Tibial nerve (tissue), 4 donors: ENCODE measurements at places on chromosomes 1 and 21.
A peak's percentile ranks its signal among the peaks of the same experiment; 100 is the strongest.

GRCh38 chr1:11882814-11883538 lies 24.2 kb upstream of the NPPB start:
- DNase-seq: no peak

- peak; percentile 60 for DNase-seq
Measured at GRCh38 chr21:43659136-43660000, at the start of the genes HSF2BP and RRP1B. Gene HSF2BP (minus strand): TSS chr21:43659488. CDS start chr21:43658096, 1,392 bp downstream. Gene RRP1B (plus strand): TSS chr21:43659560. CDS start chr21:43659665, 105 bp downstream.

- no peak for DNase-seq
Measured at GRCh38 chr1:225114354-225114990, 185.0 kb downstream of the DNAH14 start.

DNA sequence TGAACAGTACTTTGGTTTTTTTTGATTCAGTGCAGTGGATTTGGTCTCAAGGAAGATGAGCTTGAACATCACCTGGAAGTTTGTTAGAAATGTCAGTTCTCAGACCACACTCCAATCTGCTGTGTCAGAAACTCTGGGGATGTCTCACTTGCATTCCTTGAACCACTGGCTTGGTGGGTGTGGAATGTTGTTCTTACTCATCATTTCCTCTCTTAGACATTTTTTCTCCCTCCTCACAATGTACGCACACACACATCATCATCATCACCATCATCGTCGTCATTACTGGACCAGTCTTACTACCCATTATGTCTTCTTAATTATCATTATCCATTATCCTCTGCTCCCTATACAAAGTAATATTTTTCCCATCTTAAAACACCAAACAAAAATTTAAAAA lies 91.9 kb upstream of the KCNK2 start:
- no peak for DNase-seq

DNA sequence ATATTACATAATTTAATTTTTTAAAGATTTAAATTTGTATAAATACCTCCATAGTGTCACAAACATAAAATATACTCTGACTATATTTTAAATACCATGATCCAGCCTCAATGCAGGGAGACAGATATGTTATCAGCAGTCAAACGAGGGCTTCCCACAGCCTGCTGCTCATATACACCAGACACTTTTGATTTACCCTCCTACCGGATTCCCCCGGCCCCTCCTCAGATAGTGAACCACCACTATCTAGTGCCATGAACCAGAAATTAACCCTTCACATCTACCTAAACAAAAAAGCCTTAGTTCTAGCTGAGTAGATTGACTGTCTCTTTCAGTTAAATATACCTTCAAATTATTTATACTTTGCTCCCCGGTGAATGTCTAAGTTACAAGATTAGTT lies 52.4 kb upstream of the C1orf53 start:
- no peak for DNase-seq

DNA sequence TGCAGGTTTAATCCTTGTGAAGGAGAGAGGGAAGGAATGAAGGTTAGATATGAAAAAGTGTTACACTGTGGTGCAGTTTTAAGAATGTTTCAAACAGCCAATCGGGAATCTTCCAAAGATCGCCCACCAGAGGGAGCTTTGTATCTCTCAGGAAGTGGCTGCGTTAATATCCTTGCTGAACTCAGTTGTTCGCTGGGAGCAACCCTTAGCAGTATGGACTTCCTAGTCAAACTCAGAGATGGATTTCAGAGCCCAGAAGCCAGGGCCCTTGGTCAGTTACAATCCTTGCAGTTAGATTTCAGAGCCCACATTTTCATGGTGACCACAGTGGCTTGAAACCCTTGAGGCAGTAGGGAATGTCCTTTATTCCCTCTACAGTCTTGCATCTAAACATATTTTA lies 136.2 kb downstream of the NTNG1 start:
- peak; percentile 19 for DNase-seq

- no peak for DNase-seq
Measured at GRCh38 chr21:32003411-32003810, 130.6 kb downstream of the HUNK start.

DNA sequence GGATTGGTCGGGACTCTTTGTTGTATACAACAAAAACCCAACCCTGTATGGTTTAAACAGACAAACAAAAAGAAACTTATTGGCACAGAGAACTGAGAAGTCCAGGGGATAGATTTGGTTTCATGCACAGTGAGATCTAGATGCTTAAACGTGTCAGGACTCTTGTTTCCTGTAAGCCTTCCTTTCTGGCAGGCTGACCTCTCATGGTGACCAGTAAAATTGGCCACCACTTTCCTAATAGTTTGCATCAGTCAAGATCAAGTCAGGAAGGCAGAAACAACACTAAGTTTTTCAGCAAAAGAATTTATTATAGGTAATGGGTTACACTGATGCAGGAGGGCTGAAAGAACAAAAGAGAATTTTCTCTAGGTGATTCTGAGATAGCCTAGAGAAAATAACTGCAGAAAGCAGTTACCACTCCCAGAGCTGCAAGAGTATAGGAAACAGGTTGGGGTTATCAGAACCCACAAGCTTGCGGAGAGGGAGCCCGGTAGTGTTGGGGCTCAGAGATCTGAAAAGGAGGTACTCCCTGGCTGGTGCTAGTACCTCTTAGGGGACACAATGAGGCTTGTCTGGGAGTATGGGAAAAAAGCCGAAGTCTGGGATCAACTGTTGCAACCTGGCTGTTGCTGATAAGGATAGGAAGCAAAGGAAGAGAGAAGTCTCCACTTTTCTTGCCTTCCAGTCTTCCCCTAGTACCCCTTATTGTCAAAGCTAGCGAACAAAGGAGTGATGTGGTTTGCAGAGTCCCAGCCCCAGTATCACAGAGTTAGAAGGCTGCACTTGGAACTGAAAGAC lies 21.4 kb downstream of the CITED4 start:
- DNase-seq: no peak

GRCh38 chr1:43992232-43992995 lies 1.0 kb downstream of the CCDC24 start:
- no peak for DNase-seq

DNA sequence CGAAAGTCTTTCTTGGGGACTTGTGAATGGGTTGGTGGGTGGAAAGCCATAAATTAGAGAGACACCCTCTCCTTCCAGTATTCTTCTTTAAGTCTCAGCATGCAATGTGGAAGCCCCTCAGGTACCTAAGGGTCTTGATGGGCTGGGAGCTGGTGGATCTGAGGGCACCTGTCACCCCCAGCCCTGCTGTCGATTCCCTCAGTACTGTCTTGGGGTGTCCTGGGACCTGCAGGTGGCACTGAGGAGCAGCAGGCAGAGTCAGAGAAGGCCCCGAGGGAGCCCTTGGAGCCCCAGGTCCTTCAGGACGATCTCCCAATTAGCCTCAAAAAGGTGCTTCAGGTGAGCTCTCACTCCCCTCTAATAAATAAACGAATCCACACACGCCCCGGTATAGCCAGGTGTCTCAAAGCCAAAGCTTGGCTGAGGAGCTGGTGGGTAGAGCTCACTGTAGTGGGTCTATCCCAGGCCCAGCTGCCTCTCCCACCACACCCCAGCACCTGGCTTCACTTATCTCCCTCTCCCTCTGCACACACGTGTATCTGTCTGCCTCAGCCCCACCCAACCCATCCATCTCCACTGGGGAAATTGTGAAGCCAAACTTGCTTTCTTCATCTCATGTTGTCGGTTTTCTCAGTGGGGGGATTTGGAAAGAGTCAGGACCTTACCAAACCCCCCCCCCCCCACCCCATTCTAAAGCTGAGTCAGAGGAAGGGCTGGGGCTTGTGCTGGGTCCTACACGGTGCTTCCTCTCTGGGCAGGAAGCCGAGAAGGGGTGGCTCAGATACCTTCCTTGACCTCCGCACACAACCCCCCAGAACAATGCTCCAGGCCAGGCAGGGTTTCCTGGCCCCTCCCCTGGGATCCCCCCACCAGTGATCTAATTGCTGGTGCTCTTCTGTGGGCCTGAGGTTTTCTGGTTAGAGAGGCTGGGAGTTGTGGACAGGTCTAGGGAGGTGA lies 1.6 kb downstream of the ADAM15 start:
- no peak for DNase-seq

DNA sequence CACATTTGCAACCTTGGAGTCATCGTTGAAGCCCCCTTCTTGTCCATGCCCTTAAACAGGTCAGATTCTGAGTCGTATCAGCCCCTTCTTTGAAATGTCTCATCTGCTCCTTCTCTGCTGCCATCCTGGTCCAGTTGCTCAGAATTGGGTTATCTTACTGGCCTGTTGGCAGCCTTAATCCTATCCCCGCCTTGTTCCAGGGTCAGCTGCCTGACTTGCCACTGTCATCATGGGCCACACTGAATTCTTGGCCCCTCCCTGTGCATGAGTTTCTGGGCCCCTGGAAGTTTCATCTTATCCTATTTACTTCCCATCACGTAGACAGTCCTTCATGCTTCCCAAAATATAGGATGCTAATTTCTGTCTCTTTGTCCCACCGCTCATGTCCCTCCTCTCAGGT lies 23.7 kb downstream of the IRF2BP2 start:
- no peak for DNase-seq

- DNase-seq: no peak
Measured at GRCh38 chr1:172125812-172126430, 284.6 kb downstream of the DNM3 start.

DNA sequence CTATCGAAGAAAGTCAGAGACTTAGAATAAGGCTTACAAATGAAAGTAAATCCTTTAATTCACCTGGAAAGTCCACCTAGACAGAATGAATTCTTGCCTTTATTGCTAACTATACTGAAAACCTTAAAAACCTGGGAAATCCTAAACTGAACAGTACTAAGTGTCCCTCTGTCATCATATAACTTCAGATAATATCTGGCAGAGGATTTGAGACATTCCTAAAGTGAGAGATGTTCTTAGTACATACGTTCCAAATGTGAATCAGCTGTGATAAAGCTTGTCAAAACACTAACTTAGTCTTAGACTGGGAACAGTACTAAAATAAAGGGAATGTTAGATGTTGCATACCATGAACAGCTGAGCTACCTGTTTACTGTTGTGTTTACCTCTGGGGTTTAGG lies 121.7 kb downstream of the TNFSF18 start:
- DNase-seq: no peak

DNA sequence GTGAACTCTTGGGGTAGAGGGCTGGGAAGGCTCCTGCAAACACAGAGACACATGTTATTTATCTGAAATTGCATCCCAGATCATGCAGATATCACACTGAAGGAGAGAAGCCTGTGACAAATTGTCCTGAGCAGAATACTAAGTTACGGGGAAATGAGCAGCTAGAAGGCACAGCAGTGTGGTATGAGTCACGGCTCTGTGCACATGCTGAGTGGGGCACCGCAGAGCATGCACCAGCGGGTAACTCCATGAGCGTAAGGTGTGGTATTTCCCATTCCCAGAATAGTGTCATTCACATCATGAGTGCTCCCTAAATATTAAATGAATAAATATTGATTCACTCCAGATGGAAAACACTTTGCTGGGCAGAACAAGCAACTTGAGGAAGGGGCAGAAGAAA lies 21.3 kb upstream of the FCRL2 start:
- DNase-seq: no peak

- DNase-seq: no peak
Measured at GRCh38 chr1:74690909-74691308, 17.3 kb upstream of the ERICH3 start.

DNA sequence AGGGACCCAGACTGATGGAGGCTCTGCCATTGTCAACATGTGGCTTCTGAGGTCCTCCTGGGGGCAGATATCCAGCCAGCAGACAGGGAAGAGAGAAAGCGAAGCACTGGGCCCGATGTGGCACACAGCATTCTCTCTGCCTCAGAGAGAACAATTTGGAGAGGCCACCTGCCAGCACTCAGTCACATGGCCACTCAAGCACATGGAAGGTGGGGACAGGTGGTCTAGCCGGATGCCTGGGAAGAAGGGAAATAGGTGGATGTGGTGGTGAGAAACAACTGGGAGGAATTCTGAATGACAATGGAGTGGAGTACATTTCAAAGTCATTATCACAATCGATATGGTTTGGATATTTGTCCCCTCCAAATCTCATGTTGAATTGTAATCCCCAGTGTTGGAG lies 109.0 kb downstream of the UBE2U start:
- DNase-seq: no peak

DNA sequence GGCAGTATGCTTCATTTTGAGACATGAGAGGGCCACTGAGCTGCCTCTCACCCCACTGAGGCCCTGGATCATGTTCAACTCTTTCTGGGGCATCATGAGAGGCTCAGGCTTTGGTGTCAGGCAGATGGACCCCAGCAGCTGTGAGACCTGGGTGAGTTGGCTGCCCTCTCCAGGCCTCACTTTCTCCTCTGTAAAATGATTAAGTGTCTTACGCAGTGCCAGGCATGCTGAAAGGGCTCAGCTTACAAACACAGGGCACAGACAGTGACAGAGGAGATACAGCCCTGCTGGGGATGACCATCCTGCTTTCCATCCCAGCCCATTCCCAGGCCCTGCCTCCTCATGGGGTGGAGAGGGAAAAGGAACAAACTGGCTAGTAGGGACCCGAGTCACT lies 387.4 kb downstream of the MATN1 start:
- DNase-seq: no peak
